IPS DF 19.7 (cell line): ENCODE measurements at places on chromosomes 3 and 15.

DNA sequence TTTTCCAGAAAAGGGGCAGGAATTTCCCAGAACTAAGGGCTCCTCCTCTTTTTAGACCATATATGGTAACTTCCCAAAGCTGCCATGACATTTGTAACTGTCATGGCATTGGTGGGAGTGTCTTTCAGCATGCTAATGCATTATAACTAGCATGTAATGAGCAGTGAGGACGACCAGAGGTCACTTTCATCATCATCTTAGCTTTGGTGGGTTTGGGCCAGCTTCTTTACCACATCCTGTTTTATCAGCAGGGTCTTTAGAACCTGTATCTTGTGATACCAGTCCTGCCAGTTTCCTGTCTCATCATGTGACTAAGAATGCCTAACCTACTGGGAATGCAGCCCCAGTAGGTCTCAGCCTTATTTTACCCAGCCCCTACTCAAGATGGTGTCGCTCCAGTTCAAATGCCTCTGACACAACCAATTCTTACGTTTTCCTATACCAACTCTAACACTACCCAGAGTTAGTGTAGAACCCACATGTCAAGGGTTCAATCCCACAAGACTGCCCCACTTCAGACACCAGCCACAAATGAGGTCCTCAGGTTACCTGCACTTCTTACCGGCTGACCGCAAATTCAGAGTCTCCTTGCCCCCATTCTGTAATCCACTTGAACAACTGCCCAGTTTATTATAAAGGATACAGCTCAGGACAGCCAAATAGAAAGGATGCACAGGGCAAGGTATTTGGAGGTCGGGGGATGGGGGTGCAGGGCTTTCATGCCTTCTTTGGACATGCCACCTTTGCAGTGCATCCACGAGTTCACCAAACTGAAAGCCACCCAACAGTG, 17.7 kb downstream of the FOXB1 start:
- DNase-seq = no peak

GRCh38 chr3:186105543-186105942, 3.3 kb downstream of the ETV5 start:
- no peak for DNase-seq

DNA sequence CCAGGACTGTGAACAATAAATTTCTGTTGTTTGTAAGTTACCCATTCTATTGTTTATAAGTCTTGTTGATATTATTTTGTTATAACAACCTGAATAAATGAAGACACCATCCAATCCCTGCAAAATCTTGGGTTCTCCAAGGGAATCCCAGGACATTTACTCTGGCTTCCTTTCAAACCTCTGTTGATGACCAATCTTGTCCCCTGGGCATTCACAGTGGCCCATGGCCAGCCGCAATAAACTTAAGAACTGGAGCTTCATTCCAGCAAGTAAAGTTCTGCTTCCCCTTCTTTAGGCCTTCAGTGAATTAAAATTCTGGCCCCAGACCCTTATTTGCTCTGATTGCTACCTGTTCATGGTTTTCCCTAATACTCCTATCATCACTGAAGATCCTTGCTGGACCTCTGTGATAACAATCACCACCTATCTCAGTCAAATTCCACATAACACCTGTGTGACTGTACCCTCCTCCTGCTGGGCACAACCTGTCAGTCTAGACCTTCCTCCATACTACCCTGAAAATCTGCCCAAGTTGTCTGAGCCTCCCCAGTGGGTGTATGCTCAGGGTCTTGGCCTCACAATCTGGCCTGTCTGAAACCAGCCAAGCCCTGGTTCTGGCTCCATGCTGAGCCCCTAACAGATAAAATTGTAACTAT, 153.1 kb downstream of the SEMA6D start:
- no peak for DNase-seq

DNA sequence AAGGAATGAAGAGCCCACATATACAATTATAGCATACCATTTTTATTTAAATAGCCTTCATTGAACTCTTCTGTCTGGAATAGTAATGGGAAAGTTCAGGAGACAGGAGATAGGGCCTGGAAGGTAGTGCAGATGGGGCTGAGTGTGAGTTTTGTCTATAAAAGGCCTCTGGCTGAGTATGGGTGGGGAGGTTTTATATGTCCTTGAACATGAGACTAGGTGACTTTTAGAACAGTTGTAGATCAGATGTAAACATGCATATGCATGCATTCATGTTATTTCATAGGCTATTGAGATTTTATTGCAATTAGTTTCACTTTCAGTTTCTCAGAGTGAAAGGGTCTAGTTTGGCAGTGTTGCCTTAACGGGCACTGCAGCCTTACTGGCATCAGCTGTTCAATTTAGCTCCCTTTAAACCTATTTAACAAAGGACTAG, 27.1 kb downstream of the CGGBP1 start:
- no peak for DNase-seq

DNA sequence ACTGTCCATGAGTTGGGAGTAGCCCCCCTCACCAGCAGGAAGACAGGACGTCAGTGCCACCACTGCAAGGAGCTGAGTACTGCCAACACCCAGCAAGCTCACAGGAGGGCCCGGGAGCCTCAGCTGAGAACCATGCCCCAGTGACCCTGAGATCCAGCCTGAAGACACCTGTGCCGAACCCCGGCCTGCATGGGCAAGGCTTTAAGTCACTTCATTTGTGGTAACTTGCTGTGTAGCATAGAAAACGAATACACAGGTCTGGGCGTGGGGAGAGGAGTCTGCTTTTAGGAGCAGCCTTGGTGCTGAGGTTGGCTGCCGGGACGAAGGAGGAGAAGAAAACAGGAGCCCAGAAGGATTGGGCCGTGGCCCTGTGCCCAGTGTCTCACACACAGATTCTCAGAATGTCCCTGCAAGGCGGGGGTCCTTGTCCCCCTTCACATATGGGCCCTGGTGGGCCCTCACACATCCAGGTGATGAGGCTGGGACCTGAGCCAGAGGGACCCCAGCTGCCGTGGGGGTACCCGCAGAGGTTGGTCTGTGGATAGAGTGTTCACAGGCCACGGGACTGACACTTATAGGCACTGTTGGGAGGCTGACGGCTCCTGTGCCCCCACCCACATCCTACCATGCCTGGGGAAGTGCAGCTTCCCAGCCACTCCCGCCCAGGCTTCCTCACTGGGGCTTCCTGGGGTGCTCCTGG, 85.3 kb downstream of the PLXNA1 start:
- DNase-seq = no peak
